ENCODE measurements at places on chromosomes 12 and 14.

DNA sequence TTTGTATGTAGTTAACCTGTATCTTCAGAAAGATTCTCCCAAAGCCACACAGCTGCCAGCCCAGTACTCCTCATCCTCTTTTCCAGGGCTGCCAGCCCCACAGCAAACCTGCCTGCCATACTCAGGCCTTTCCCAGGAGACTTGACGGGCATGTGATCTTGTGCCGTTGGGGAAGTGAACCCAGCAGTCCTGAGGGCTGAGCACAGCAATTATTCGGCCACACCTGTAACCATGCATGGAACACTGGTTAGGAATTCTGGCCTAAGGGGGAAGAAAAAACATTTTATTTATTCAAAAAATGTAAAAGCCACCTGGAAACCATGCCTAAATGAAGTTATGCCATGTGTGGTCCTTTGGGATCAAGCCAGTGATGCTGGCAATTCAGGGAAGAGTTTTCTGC is 145.3 kb downstream of the GRIN2B start:
- no peak for DNase-seq

GRCh38 chr12:96177013-96177412 is 17.2 kb upstream of the ELK3 start:
- no peak for DNase-seq

DNA sequence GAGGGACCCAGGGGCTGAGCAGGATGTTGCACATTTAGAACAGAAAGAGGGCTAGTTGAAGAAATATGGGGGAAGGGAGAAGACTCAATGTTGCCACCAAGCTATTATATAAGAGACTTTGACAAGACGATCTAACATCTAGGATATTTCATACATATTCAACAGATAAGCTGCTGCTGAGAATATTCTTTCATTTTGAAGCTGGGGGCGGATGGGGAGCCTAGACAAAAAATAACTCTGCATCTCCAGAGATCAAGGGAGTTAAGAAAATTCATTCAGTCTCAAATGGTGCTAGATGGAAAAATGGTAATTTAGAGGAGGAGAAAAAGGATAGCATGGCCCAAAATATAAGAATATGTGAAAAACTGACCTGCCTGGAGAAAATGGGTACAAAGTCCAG is 415.6 kb downstream of the MDGA2 start:
- no peak for DNase-seq

DNA sequence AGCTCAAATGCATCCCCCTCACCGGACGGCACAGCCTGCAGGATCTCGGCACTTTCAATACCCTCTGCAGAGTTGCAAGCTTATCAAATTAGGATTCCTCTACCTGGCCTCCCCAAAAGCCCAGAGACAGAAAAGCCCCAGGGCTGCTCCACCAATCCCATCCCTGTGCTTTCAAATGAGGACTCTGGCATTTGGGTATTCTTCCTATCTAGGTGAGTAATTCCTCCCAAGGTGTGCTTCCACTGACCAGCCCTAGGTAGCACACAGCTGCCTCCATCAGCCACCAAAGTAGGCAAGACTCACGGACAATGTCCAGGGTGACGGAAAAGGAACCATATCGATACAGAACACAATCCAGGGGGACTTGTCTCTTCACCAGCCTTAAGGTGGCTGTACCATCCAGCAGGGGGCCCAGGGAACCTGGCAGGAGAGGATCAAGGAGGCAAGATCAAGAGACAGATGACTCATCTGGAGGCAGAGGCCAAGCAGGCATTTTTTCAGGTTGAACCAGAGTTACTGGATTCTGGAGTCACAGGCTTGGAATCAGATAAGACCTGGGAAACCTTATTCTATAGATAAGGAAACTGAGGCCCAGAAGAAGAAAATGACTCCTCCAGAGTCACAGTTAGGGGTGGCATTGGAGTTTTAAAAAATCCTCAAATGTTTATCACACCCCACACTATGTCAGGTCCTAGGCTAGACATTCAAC is 9.9 kb downstream of the PMEL start:
- no peak for DNase-seq

Data from AG04449 (cell line).